ENCODE measurements at places on chromosomes 2 and 18.

- no peak for DNase-seq
Measured at GRCh38 chr18:46334868-46335281, 230.7 kb downstream of the HAUS1 start.

GRCh38 chr2:105828558-105828957, 83.8 kb downstream of the NCK2 start:
- no peak for DNase-seq

GRCh38 chr2:177464549-177464948, 72.0 kb downstream of the AGPS start:
- no peak for DNase-seq

DNA sequence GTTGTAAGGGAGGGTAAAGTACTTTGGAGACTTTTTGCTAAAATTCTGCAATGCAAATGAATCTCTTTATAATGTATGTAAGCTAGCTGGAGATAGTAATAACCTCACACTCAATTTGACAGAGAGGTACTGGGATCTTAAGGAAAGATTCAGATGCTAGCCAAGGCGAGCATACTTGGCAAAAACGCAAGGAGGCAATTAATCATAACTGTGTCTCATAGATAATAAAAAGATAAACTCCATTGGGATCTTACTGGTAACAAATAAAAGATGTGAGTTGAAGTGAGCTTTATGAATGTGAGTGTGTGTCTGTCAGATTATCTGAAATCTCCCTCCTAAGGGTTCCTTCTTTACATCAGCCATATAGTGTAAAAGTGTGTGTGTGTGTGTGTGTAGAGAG, 533.0 kb downstream of the TMX3 start:
- DNase-seq = no peak

DNA sequence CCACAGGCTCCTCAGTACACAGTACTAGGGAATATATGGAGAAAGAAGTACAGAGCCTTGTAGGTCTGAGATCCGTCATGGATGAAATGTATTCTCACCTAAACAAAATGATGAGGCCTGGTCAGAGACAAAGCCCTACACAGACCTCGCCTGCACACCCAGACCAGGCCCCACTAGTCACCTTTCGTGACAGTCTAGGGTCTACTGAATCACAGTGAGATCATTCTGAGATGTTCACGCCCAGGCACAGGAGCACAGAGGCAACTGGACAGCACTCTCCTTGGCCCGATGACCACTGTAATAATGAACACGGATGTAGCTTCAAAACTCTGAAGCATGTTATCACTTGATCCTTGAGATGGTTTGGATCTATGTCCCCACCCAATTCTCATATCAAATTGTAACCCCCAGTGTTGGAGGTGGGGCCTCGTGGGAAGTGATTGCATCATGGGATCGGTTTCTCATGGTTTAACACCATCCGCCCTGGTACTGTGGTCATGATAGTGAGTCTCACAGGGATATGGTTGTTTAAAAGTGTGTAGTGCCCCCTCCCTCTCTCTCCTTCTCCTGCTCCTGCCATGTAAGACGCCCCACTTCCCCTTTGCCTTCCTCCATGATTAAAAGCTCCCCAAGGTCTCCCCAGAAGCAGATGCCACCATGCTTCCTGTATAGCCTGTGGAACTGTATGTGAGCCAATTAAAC, 15.1 kb downstream of the DOCK10 start:
- DNase-seq = no peak

GRCh38 chr2:141805302-141805701, 325.5 kb downstream of the LRP1B start:
- no peak for DNase-seq

GRCh38 chr2:165376571-165376975, 92.9 kb upstream of the CSRNP3 start:
- DNase-seq = no peak
